Activated T-helper 1 cell treated with anti-CD3 and anti-CD28 coated beads, Interleukin-2, amount 50 U/mL, for 16 hours (primary cell): ENCODE measurements at places on chromosomes 2 and 18.

DNA sequence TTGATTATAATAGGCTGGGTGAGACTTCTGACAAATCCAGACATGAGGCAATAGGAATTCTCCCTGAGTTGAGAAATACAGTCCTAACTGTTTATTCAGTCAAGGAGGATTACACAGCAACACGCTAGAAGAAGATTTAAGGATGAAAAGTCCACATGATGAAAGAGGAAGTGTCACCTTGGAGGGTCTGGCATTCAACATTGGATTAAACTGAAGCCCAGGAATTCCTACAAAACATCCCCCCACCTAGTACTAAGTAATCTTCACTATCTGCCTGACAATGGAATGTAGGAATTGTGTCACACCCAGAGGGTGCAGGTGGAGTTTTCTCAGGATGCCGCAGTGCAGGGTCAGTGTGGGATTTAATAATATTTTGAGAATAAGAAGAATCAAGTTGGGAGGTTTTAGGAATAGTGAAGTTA, 142.4 kb downstream of the SOCS6 start:
- DNase-seq, result no peak

- no peak for DNase-seq
Measured at GRCh38 chr2:74458938-74459363, 713 bp downstream of the WBP1 start.

DNA sequence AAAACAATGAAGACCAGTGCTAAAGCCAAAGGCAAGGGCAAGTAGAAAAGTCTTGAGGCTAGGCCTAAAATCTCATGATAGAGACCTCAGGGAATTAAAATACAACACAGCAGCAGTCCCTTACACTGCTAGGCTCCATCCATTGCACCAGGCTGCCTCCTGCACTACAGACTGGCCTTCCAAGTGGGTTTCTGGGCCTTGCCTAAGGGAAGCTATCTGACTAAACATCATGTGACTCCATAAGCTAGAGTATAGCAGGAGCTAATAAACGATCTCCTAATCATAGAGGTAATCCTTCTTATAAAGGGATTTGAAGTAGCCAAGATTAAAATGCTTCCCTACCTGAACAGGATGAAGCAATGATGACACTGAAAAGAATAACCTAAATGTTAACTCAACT, 77.6 kb upstream of the NFU1 start:
- no peak for DNase-seq

- no peak for DNase-seq
Measured at GRCh38 chr2:50674876-50675275, 357.1 kb downstream of the NRXN1 start.

GRCh38 chr18:59640721-59641120, 56.5 kb downstream of the CCBE1 start:
- no peak for DNase-seq

DNA sequence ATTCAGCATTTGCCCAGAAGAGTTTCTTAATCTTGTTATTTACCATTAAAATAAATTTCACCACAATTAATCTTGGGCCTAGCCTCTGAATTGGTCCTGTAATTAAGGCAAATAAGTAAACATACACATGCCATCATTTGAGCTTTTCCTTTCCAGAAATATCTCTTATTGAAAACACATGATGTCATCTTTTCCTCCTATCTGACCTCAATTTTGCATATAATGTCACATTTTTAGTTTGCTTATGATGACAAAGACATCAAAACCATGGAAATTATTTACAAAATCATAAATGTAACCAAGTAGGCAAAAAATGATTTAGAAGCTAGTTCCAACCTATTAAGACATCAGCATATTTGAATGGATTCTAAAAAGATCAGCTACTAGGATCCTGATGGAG, 915.5 kb downstream of the ERBB4 start:
- DNase-seq, result no peak

- no peak for DNase-seq
Measured at GRCh38 chr2:106176446-106177099, 17.5 kb downstream of the UXS1 start.

- DNase-seq, result no peak
Measured at GRCh38 chr2:43831543-43832294, 6.9 kb downstream of the ABCG5 start.

DNA sequence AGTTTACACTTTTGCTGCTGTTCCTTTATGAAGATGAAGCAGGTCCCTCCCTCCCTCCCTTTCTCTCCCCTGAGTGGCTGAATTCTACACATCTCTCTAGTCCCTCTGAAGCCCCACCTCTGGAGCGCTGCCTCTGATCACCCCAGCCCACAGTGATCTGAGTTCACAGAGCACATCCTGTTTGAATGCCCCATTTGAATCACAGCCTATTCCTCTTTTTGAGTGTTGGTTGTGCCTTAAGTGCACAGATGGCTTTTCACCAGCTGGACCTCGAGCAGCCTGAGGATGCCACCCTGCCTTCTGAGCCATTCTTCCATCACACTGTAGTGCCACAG, 87.1 kb downstream of the ITGB1BP1 start:
- no peak for DNase-seq

DNA sequence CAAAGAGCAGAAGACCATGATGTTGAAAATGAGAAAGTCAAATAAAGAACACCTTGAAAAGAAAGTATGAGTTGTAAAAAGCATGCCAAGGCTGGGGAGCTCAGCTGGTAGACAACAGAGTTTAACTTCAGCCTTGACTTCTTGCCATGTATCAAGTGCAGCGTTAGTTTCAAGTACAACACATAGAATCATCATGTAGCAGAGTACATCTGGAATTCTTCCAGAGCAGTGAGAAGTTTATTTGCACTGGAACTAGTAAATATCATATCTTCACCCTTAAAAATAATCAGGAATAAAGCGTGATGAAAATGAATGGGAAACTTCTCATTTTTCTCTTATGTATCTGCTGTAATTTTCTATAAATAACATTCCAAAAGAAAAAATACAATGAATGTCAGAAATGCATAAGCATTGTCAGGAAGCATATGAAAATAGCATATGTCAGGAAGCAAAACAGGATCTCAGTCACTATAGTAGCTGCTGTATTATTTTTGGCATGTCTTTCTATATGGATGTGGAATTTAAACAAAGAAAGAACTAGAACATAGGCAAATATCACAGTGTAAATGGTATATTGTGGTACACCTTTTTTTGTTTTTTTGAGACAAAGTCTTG, 10.1 kb upstream of the SULT1C4 start:
- no peak for DNase-seq

DNA sequence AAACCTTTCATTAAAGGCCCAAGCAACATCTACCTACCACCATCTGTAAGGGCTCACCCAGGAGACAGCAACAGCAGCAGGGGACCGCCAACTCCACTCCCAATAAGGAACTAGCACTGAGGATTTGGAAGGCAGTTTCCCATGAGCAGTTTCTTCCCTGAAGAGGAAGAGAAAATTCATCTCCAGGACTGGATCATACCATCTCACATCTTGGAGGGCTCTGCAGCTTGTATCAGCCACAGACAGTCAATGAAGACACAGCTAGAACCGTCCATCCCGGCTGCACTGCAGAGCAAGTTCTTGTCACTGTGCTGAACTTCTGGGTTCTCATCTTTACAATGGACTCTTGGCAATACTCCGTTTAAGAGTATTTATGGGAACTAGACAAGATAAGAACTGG, 2.8 kb upstream of the GYPC start:
- no peak for DNase-seq

GRCh38 chr2:57698935-57699449, 347.6 kb upstream of the VRK2 start:
- DNase-seq, result no peak

- DNase-seq, result no peak
Measured at GRCh38 chr2:29044459-29044858, 29.9 kb downstream of the PCARE start.

DNA sequence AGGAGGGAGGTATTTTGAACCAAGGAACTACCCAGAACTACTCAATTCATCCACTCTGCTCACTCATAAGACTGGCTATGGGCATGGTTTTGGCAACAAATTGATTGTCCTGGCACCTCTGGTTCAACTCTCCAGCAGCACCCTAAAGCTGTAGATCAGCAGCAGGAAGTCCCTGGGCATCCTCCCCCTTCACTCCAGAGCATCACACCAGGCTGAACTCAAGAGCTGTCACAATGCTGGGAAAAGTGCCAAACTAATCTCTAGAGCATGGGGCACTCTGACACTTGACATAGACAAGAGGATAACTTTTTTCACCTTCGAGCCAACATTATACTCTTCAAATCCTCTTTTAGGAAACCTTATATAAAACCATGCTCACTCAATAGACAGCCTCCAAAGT, 154.1 kb upstream of the RBBP8 start:
- no peak for DNase-seq

- DNase-seq, result no peak
Measured at GRCh38 chr18:56003720-56004088, 415.7 kb upstream of the TCF4 start.

GRCh38 chr2:215617060-215617824, 181.4 kb upstream of the FN1 start:
- DNase-seq, result no peak

DNA sequence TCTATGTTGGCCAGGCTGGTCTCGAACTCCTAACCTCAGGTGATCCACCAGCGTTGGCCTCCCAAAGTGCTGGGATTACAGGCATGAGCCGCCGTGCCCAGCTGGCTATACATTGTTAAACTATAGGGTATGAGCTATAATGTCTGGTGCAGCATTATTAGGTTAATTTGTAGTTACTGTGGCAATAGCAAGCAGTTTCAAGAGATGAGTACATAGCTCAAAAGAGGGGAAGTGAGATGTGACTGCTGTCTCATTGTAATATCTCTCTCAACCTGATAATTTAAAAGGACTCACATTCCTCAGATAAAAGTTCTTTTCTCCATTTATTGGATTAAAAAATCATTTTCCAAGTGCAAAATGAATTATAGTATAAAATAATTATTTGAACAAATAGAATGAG, 116.4 kb downstream of the INO80D start:
- DNase-seq, result no peak

GRCh38 chr2:231663458-231664212, 44.7 kb upstream of the PTMA start:
- no peak for DNase-seq

DNA sequence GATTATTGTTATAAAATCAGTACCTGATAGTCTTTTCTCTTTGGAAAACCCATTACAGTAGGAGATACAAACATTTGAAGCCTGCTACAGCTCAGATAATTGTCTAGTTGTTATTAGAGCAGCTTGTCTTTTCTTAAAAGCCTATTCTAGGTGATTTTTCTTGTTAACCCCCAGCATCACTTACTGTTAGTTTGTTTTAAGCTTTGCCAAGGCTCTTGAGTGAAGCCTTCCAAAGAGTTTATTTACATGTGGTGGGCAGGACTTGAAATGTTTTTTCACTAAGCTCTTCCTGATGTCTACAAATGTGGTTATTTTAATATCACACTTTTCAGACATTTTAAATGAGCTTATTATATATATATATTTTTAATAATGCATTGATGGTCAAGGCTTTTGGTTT, 791.3 kb downstream of the PLCL1 start:
- DNase-seq, result no peak

- peak; percentile 18 for DNase-seq
Measured at GRCh38 chr2:69830045-69830905, 815 bp downstream of the GMCL1 start.

- no peak for DNase-seq
Measured at GRCh38 chr18:23738151-23738550, 48.9 kb downstream of the LAMA3 start.

DNA sequence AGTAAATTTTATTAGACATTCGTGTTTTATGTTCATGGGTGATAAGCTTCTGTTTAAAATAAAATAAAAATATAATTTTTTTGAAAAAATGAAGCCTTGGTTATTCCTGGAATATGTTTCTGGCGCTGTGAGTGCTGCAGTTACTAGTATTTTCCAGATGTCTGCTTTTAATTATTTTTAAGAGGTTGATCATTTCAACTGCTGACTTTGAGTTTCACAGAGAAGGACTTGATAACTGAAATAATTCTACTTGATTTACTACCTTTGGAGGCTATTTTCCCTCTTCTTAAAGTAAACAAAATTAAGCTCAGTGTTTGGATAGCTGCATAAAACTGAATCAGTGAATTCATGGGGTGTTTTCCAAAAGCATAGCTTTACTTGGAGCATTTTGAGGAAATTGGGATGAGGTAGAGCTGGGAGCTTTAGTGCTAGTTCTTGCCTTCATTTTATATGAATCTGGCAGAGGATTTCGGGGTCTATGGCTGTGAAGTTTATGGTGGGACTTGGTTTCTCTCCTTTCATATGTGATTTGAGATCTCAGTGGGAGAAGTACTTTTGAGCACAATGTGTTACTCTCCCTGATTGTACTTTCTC, 666.5 kb downstream of the DCDC2C start:
- DNase-seq, result no peak

DNA sequence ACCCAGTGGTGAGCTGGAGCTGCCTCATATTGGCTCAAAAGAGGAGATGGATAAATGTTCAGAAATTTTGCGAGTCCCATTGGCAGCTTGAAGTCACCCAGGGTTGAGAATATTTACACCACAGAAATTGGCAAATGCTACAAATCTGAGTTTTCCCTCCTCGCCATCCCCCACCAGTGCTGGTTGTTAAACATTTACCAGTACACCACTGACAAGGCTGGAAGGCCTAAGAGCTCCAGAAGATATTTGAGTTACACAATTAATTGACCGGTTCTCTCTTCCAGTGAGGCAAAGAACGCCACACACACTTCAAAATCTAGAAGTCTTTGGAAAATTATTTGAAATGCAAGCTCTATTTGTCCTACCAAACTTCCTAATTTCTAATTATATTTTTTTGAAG, 47.5 kb upstream of the ATIC start:
- no peak for DNase-seq

GRCh38 chr2:130720528-130720927, 8.3 kb upstream of the GPR148 start:
- no peak for DNase-seq

DNA sequence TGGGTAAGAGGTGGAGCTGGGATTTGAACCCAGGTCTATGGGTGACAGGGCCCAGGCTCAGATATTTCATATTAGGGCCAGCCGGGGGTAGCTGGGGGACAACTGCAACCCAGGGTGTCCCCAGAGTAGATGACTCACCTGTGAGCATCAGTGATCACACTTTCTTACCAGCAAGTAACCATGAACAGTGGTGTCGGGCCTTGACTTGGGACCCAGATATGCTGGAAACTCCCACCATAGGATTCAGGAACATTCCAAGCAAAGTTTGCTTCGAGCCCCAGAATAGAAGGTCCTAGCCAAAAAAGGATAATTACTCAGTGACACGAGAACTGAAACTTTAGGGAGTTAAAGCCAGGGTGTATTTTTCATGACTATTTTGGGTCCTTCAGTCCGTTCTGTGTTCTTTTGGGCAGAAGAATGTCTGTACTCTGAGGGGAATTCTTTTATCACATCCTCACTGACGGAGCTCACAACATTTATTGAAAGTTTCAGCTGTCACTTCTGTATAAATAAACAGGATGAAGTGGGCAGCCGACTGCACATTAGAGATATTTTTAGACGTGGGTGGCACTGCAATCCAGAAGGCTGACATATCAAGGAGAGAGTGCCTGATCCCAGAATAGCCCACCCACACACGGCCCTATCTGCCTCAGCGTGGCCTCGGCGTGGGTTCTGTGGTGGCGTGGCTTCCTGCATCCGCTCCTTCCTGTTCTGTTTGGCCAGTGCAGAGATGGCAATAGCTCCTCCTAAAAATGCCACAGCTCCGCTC, 45.6 kb downstream of the RAMP1 start:
- DNase-seq, result no peak

- DNase-seq, result no peak
Measured at GRCh38 chr2:127864877-127865276, 6.9 kb upstream of the POLR2D start.

GRCh38 chr2:134875309-134875708, 36.9 kb downstream of the ACMSD start:
- no peak for DNase-seq
